Nucleus accumbens (tissue), 56 donors: ENCODE measurements at places on chromosomes 16 and 17.

DNA sequence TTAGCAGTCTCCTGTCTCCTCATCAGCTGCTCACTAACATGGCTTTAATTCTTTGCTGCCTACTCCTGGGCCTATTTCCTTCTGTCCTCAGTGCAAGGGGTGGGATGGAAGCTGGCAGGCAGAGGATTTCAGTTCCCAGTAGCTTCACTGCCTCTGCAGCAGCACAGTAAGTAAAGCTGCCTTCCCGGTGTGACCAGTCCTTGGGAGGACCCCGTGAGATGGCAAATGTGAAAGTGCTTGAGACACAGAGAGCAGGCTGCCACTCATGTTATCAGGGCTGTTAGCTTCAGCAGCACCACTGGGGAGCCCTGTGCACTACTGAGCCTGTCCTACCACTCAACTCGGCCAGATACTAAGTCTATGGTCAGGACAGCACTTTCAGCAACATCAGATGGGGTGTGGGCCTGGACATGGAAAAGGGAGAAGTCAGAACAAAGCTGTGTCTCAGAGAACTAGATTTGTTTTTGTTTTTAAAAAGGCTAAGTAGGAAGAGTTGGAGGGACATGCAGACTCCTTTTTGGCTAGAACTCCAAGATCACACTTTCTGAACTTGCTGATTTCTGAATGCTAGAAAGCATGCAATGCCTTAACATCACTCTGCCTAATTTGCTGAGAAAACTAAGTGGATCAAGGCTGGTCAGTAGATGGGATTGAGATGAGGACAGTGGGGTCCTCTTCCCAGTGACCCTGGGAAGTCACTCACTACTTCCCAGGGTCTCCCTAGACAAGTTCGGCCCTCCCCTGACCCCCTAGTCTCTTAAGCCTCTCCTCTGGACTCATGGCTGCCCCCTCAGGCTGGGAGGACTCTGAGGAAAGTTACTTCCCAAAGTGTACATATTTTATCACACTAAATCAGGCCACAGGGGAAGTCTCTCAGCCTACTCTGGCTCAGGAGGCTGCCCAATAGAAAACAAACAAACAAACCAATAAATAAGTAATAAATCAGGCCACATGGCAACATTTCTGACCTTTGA lies 1.1 kb downstream of the ACSF2 start:
- no peak for DNase-seq

GRCh38 chr17:47695429-47696376 lies 1.7 kb downstream of the TBKBP1 start:
- no peak for DNase-seq

- DNase-seq: no peak
These were observed 29.8 kb upstream of the ANKFY1 start for GRCh38 chr17:4293572-4293971.

GRCh38 chr16:74716355-74716754 lies 15.7 kb upstream of the MLKL start:
- no peak for DNase-seq

DNA sequence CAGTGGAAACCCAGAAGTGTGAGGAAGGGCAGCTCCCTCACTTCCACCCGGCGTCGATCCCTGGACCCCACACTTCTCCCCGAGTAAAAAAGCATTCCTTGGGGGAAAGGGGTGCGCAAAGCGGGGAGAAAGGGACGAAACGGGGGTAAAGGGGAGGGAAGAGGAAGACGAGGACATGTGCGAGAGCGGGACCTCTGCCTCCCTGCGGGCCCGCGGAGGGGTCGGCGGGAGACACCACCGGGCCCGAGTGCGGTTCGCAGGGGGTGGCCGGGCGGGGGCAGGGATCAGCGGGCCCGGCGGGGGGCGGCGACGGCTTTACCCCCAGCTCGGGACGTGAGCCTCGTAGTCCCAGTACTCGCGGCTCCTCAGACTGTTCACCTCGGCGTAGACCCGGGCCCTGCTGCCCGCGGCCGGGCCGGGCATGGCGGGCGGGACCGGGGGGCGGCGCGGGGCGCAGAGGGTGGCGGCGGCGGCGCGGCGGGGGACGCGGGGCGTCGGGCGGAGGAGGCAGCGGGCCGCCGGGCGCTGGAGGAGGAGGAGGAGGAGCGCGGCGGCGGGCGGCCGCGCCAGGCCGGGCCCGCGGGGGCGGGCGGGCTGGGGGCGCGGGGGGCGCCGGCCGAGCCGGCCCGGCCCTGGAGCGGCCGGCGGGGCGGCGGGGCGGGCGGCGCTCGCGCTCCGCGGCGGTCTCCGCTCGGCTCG lies 443 bp downstream of the CSNK2A2 start:
- DNase-seq: no peak

- no peak for DNase-seq
These were observed 52.6 kb downstream of the CCDC57 start for GRCh38 chr17:82160075-82160474.

DNA sequence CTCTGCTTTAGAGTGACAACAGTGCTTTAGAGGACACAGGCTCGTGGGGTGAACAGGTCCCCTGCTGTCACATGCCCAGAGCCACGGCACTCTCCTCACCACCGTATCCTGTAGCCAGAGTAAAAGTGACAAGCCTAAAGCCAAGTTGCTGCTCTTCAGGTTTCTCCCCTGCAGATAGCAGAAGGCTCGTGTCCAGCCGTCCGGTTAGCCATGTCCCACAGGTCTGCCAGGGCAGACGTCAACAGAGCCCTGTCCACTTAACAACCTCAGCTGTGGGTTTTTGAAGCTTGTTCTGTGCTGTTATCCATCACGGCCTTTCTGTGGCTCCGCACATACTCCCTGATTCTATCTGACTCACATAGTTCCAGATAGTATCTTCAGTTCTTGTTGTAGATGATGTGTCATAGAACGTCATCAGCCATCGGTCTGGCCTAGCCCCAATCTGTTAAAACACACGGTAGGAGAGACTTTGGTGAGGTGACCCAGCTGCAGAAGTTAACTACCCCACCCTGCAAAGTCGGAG lies 100.7 kb downstream of the SOCS1 start:
- DNase-seq: no peak

- peak; percentile 2 for DNase-seq
These were observed 451.5 kb upstream of the HSBP1 start for GRCh38 chr16:83356266-83356665.

DNA sequence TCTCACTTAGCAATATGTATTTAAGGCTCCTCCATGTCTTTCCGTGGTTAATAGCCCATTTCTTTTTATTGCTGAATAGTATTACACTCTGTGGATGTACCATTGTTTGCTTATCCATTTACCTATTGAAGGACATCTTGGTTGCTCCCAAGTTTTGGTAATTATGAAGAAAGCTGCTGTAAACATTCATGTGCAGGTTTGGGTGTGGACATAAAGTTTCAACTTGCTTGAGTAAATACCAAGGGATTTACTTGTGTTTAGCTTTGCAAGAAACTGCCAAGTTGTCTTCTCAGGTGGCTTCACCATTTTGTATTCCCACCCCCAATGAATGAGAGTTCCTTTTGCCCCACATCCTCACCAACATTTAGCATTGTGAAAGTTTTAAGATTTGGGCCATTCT lies 9.5 kb downstream of the LRRC36 start:
- no peak for DNase-seq

DNA sequence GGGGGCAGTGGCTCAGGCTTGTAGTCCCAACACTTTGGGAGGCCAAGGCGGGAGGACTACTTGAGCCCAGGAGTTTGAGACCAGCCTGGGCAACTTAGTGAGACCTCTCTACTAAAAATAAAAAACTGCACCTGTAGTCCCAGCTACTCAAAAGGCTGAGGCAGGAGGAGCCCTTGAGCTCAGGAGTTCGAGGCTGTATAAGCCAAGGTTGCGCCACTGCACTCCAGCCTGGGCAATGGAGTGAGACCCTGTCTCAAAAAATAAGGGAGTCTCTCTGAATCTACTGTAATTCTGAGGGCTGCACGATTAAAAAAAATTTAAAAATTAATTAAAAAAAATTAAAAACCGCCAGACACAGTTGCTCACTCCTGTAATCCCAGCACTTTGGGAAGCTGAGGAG lies 3.9 kb downstream of the COIL start:
- DNase-seq: no peak

GRCh38 chr17:44112284-44113280 lies 10.9 kb downstream of the HDAC5 start:
- no peak for DNase-seq

GRCh38 chr17:1244606-1245012 lies 25.6 kb upstream of the BHLHA9 start:
- no peak for DNase-seq

DNA sequence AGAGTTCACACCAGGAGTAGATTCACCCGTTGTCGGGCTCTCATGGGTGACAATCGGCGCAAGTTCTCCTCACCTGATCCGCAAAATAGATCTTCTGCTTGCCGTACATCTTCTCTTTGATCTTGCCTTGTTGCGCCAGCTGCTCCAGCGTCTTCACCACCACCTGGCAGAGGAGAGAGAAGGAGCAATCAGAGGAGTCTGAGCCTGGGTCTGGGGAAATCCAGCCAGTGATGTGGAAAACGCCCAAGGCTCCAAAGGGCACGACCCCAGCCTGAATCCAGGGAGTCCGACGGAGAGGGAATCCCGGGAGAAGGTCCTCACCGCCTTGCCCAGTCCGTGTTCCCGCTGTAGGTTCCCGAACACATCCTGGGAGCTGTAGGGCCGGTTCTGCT lies 393 bp downstream of the PSMC3IP start:
- no peak for DNase-seq

GRCh38 chr16:83051451-83051850 lies 424.7 kb downstream of the CDH13 start:
- DNase-seq: no peak

- no peak for DNase-seq
These were observed 146.1 kb downstream of the RAB11FIP4 start for GRCh38 chr17:31537565-31538011.

GRCh38 chr16:50284131-50284911 lies 18.0 kb downstream of the ADCY7 start:
- no peak for DNase-seq

- no peak for DNase-seq
These were observed 612 bp downstream of the CISD3 start for GRCh38 chr17:38730526-38731379.

DNA sequence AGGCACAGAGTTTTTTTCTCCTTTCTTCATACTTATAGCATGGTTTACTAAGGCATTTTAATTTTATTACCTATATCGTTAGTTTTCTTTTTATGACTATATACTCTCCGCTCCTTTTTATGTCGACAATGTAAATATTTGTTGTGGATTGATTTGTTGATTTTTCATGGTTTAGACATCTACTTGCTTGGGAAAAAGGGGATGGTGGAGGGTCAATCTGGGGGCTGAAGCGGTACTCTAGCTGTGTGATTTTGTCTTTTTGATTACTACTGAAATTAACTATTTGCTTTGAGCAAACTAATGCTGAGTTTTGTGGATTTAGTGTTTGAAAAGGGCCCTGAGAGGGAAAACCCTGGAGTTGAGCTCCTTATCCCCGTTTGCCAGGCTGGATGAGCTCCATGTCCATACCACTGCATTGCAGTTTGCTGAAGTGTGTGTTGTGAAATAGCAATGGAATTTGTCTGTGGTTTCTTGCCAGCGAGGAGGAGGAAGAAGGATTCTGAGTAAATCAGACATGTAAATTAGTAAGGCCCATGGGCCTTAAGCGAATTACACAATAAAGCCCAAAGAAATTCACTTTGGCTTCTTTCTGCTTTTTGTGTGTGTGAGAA lies 72.0 kb downstream of the FTO start:
- no peak for DNase-seq

DNA sequence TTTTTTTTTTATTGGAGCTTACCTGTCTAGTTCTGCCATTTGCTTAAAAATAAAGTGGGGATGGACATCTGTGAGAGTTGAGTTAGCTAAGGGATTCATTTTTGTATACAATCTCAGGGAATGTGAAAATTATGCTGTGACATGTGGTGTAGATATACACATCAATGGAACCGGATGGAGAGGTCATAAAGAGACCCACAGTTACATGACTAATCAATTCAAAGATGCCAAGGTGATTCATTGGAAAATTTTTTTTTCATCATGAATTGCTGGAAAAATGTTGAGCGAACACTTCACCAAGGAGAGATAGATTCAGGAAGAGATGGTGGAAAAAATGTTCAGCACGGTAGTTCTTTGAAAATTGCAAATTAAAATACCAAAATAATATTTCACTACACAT lies 605.4 kb upstream of the KIF2B start:
- DNase-seq: no peak

DNA sequence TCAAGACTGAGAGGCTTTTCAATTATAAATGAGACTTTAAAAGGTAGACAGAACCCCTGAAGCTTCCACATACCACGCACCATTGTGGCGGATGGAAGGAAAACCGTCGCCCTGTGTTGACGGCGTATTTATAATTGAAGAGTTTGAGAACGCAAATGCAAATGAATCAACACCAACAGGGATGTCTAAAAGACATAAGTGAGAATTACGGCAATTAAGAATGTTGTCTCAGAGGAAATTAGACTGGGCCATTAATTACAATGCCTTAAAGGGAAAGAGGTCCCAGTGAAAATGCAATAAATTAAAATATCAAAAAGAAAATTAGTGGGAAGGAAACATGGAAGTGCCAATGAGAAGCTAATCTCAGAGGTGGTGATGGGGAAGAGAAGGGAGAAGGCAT lies 148.5 kb upstream of the XYLT1 start:
- no peak for DNase-seq

DNA sequence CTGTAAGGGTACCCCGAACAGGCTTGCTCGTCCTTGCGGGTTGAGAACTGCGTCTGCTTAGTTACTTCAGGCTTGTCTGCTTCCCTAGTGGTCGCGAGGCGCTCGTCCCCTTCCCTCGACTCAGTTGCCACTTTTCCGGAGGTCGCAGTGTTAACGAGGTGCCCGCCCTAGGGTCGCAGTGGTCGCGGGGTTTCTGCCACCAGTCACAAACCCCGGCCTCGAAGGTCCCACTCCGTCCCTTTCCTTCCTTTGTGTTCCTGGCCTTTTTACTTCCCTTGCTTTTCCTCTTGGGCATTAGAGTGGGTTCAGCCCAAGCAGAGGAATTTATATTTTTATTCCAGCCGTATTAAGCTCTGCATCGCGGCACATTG lies 299 bp downstream of the NUP85 start:
- no peak for DNase-seq

DNA sequence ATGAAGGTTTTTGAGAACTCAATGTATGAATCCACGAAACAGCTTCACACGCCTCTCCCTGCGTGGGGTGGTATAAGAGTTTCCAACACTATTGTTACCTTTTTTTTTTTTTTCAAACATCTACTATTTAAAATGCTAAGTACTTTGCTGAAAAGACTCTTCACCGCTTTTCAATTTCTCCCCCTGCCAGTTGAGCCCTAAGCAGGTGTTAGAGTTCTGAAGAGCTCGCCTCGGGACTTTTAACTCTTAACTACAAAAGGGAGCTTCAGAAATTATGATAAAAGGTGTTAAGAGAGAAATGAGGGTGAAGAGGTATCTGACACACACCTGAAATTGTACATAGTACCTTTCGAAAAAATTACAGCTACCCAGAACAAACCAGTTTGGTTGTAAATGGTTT lies 20.9 kb upstream of the PSMD7 start:
- DNase-seq: no peak

- DNase-seq: no peak
These were observed 61.2 kb downstream of the USP31 start for GRCh38 chr16:23088018-23088417.

DNA sequence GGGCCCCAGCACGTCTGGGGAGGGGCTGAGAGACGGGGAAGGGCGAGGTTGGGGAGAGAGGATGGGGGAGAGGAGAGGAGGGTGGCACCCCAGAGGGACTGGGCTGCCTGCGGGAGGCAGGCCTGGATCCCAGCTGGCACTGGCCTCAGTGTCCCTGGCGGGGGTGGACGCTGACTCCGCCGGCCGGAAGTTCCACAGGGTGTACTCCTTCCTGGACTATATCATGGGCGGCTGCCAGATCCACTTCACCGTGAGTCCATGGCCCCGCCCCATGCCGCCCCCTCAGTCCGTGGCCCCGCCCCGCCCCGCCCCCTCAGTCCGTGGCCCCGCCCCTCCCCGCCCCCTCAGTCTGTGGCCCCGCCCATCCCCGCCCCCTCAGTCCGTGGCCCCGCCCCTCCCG lies 11.3 kb downstream of the CPNE7 start:
- no peak for DNase-seq
